Islet precursor cell (in vitro differentiated cells): ENCODE measurements at places on chromosomes 5 and 9.

DNA sequence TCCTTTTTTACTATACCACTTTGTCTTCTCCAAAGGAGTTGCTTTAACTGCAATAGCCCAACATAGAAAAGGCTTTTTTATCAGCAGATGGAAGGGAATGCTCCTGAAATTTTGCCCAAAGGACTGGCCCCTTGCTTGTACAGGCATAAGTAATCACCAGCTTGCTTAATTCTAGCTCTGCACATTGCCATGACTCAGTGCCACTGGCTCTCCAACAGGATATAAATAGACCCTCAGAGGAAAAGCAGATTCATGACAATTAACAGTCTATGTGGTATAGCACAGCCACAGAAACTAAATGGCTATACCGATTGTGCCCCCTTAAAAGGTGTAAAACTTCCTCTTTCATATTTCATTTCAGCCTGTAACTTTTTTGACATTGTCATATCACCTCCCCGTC, 227.0 kb downstream of the ZNF608 start:
- peak; percentile 56 for DNase-seq

GRCh38 chr5:79001471-79001870, 16.4 kb upstream of the ARSB start:
- no peak for DNase-seq

DNA sequence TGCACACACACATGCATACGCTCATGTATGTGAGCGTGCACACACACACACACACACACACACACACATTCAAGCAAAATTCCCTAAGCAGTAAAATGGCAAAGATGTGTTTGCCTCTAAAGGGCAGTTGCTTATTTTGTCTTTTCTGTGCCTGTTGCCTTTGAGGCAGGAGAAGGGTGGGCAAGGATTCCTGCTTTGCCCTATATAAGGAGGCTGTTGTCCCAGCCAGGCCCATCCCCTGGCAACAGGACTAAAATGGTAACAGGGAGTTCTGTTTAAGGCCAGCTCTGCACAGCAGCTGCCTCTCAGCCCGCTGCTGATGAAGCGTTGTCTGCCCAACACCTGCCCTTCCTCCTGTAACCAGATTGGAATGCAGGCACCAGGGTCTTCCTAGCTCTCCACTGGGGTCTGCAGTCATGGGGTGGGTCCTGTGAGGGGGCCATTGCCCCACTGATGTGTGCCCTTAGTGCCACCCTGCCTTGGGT, 64.4 kb downstream of the PPARGC1B start:
- DNase-seq, result no peak

DNA sequence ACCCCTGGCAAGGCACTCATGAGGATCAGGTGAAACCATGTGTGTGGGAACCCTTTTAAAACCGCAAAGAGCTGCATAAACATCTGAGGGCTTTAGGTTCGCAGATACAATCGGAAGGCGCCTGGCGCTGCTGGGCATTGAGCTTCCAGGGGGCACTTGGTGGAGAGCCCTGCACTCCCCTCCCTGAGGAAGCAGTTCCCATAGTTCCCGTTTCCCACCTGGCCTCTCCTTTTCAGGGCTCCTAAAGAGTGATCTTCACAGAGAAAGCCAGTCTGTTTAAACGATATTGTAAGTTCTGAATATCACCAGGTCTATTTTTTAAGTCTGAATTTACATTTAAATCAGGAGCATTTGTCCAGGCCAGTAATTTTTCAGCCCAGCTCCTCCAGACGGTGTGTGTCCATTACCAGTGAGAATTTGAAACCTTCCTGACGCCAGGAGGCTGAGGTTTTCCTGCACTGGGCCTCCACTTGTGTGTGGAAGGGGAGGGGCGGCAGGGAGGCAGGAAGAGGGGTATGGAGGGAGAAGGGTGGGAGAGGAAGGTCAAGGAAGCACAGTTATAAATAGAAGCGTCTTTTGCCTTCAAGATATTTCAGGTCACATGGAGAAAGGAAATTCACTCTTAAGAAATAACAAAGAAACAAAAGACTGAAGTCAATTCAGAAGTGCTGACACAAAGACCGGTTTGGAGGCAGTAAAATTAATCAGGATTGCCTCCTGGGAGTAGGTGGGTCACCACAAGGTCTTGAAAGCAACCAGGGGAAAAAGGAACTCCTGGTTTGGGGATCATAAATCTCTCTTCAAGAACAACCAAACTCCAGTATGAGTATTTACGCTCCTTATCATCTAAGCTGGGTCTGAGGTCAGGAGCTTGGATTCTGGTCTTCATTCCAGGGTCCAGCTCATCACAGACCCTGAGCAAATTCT, 14.3 kb upstream of the MGAT1 start:
- DNase-seq, result peak; percentile 56

- no peak for DNase-seq
These were observed 30.4 kb downstream of the ELL2 start for GRCh38 chr5:95931079-95931833.
